Trophoblast cell (in vitro differentiated cells and primary cell): ENCODE measurements at places on chromosomes 3 and 15.
A peak's percentile ranks its signal among the peaks of the same experiment; 100 is the strongest.

DNA sequence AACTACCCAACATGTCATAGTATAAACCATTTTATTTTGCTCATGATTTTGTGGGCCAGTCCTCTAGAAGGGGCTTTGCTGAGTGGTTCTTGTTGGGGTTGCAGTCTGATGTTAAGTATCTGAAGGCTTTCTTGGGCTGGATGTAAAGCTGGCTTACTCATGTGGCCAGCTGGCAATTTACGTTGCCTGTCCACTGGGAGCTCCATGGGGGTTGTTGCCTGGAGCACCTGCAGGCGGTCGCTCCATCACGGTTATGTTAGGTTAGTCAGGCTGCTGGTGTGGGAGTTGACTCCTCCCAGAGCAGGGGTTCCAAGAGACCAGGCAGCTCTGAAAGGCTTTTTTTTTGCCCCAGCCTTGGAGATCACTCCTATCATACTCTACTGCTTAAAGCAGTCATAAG, 98.1 kb downstream of the NR1D2 start:
- peak; percentile 88 for DNase-seq

DNA sequence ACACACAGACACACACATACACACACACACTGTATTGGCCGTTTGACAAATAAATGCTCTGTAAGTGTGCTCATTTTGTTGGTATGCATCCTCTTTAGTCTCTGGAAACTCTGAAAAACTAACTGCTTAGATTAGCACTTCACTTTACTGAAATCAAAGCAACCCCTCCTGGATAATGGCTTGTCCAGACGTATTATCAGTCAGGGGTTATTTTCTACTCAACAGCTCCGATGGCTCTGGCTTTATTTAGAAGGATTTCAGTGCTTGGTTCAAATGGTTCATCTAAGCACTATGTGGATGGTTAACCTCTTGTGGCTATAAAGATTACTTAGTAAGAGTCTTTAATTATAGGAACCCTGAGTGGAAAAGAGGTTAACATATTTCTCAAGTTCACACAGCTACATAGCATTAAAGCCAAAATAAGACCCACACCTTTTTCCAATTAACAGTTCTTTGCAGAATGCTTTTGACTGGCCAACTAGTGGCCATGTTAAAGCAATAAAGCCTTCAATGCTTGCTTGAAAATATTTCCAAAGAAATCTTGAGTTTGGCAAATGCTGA, 516.1 kb upstream of the NAALADL2 start:
- no peak for DNase-seq

DNA sequence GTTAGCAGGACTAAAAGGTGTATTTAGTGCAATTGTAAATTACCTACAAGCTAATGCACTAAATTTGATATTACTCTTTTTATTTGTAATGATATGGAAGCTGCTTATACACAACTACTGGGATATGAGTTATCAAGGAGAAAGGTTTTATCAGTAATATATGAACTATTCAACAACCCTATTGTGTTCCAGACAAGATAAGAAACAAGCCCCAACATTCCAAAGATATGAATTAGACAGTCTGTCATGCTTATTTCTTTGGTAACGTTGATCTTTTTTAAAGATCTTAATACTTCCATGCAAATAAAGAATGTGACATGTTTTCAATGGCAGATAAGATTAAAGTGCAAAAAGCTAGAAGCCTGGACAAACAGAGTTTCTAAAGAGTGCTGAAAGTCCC, 314.0 kb upstream of the THBS1 start:
- no peak for DNase-seq

- DNase-seq = no peak
These were observed 342.0 kb downstream of the RORA start for GRCh38 chr15:60887139-60887538.

DNA sequence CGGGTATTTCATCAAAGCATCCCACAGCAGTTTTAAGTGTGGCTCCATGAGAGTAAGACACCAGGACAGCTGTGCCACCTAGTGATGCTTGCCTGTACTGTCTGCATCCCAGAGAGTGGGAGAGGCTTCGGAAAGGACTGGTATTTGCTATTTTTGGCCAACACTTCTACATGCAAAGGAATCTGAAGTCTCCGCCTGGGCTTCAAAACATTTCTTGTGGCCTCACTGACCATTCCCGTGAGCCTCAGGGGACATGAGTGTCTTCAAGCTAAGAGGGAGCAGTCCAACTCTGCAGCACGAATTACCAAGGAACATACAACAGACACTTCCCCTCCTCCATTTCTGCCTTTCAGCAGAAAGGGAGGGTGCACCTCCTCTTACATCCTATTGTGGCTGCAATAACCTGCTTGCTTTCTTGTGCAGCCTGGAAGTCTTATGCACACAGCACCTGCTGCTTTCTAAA, 177.5 kb downstream of the RORA start:
- peak; percentile 10 for DNase-seq
